ENCODE measurements at places on chromosomes 2 and 18. TPM values are rescaled to one million over a fixed set of nuclear protein-coding genes. Genes with fewer than 3 reads are reported as not detected.

The PGAP1 gene
- total RNA-seq = 36.3 TPM

The ZSWIM2 gene
- total RNA-seq = not detected

The ABHD1 gene
- 0.72 TPM for total RNA-seq

The TMEM198 gene
- 4.5 TPM for total RNA-seq

- no peak for DNase-seq
Observed at GRCh38 chr2:212547716-212548454, 9.3 kb upstream of the ERBB4 start.

DNA sequence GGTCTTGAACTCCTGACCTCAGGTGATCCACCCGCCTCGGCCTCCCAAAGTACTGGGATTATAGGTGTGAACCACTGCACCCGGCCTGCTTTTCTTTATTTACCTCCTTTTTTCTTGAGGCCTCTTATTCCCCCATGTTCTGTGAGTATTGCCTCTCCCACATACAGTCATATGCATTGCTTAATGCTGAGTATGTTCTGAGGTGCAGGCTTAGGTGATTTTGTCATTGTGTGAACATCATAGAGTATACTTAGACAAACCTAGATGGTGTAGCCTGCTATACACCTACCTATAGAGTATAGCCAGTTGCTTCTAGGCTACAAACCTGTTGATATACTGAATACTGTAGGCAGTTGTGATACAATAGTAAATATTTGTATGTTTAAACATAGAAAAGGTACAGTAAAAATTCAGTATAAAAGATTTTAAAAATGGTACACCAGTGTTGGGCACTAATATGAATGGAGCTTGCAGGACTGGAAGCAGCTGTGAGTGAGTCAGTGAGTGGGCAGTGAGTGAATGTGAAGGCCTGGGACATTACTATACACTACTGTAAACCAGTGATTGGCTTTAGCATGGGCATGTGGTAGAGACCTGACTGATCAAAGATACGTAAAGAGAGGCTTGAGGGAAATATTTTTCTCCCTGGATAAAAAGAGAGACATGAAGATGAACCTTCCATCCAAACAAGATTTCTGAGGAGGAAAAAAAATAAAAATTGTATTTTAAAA is 17.6 kb downstream of the SLC39A10 start:
- no peak for DNase-seq

DNA sequence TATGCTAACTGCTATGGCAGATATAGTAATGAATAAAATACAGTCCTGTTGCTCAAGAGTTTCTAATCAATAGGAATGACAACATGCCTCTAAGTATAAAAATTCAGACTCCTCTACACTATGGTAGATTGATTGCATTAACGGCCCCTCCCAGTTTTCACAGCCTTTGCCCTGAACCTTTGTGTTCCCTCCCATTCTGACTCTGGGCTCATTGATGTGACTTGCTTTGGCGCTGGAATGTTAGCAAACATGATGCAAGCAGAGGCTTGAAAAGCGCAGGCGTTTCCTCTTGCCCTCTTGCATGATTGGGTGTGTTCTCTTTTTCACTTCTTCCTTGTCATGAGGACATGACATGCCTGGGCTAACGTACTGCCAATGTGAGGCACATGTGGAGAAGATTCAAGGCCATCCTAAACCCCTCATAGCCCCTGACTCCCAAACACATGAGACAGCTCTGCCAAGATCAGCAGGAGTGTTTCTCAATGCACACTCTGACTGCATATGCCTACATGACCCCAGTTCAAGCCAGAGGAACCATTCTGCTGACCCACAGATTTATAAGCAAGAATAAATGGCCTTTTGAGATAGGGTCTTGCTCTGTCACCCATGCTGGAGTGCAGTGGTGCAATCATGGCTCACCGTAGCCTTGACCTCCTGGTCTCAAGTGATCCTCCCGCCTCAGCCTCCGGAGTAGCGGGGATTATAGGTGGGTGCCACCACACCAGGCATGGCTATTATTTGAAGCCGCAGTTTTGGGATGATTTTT is 49.7 kb upstream of the CD28 start:
- no peak for DNase-seq

DNA sequence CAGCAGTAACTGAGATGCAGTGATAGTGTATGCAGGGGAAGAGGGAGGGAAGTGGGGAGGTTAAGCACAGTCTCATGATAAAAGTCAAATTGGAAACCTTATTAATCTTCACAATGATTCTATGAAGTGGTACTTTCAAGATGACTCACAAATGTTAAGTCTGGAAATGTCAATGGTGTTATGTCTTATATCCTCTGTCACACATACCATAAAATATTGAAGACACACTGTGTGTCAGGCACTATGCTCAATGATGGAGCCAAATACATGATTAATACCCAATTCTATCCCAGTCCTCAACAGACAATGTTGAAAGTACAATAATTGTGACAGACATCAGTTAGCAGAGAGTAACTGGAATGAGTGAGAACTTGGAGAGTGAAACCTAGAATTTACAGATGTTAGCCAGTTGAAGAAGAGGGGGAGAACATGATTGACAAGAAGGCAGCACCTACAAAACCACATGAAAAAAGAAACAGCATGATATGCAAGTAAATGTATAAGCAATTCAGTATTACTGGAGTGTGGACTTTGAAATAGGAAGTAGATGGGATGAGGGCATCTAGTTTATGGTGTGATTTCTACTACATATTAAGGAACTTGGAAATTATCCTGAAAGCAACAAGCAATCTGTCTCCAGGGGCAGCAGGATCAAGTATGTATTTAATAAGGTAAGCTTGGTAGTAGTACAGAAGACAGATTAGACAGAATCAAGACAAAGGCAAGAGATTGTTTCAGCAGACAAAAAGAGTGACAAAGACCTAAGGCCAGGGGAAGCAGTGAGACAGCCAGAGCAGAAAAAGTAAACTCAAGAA is 107.6 kb downstream of the STRN start:
- DNase-seq = no peak

DNA sequence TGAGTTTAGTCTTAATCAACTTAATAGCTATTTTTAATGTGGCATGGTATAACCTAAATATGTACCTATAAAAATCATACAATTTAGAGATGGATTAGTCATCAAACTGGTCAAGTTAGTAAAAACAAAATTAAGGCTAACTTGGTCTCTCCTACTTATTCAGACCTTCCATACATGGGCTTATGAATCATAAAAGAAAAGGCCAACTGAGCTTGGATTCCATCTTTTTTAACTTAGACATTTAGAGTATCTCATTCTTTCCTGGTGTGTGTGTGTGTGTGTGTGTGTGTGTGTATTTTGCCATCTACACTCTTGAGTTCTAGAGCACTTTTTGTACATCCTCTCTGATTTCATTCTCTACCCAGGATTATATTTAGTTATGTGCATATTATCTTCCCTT is 637.5 kb downstream of the PLCL1 start:
- DNase-seq = no peak

DNA sequence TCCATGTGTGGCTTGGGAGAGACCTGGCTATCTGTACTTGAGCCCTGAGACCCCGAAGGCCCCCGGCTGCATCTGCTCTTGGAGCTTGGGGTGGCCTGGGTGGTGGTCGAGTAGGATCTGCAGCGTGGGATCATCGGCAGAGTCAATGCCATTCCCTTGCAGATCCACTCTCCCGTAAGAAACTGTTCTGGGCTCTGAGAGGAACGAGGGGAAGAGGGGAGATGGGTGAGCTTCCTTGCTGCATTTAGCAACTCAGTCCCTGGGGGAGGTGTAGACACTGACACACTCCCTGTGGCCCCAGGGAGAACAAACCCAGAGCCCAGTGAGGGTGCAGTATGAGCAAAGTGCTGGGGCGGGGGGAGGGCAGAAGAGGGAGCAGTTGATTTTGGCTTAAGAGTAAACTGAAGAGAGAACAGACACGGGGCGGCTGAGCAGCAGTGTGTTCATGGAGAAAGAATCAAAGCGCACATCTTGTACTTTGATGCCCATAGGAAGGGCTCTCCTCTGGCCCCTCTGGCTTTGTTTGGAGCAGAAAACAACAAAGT is 8.5 kb downstream of the GREB1 start:
- no peak for DNase-seq

DNA sequence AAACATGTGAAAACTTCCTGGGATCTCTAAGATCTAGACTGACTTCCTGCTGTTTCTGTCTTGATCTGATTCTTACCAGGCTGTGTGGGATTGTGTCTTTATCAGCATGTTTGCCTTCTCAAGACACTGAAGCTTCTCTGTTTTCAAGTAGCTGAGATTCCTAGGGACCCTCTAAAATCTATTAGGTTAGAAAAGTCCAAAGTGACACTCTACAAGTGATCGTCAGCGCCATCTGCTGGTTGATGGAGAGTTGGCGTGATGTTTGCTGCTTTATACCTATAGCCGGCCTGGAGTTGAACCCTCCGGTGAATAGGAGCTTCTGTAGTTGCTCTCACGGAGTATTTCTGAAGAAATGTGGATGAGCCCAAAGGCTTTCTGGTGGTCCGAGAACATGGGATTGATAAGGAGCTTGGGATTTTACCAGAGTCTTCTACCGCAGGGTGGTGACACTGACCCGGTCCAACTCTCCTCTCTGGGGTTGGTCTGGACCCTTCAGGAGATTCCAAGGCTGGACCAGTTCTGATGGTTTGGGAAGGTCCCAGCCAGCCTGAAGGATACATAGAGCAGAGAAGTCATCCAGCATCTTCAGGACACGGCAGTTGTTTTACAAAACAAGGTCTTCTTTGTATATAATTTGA is 96.0 kb upstream of the TTC39C start:
- peak; percentile 78 for DNase-seq

- DNase-seq = no peak
Observed at GRCh38 chr18:5311301-5311989, 15.9 kb upstream of the ZBTB14 start.

DNA sequence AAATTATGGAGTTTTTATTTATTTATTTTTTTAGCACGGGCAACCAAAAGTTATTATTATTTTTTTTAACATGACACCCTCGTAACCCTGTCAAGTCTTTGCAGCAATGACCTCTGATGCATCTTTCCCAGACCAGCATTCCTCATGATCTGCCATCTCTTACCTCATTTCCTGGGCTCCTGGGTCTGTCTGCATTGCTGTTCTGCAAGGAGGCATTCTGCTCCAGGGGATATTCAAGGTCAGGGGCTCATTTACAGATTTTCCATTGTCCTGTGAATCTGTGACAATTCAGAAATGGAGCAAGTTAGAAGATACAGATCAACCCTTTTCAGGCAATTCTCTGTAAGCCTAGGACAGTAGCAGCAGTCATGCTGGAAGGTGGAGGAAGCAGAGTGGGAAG is 43.0 kb downstream of the NGEF start:
- no peak for DNase-seq

- no peak for DNase-seq
Observed at GRCh38 chr2:67974559-67975430, 88.0 kb downstream of the C1D start.

DNA sequence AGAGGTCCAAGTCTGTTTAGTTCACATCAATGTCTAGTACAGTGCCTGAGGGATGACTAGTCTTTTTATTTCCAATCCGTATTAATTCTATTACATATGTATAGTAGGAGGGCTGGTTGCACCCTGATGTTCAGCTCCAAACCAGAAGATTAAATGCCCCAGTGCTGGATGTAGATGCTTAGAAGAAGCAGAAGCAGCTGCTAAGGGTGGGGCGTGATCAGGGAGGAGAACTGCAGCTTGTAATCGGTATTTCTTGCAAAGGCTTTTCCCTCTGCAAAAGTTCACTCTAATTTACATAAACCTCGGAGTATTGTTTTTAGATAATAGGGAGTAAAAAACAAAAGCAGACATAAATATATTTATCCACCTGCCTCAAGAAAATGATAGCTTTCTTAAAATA is 145.3 kb upstream of the ITGA4 start:
- no peak for DNase-seq

GRCh38 chr2:129880309-129880708 is 99.2 kb upstream of the RAB6C start:
- DNase-seq = no peak

All from activated T-cell treated with anti-CD3 and anti-CD28 coated beads, Interleukin-2, amount 50 U/mL, for 72 hours (primary cell).